T-helper 2 cell treated with Interferon-gamma antibody and Interleukin-4, amounts not matched to agents 5 μg/mL and 100 μg/mL, for 36 hours (primary cell): ENCODE measurements at places on chromosomes 13 and 19.
A peak's percentile ranks its signal among the peaks of the same experiment; 100 is the strongest.

DNA sequence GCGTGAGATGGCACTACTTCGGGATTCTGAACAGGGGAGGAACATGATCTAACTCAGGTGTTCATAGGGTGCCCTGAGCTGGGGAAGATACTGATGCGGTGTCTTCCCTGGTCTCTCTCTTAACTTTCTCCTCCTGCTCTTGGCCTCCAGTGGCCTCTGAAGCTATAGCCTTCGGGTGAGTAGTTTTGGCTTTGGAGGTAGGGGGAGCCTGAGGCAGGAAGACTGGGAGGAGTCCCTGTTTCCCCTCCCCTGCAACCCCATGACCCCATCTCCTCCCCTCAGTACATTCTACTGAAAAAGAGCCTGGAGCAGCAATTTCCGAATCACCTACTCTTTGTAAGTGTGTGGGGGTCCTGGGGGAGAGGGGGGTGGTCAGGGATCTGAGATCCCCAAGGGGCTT, 3.5 kb downstream of the SELENOV start:
- no peak for DNase-seq

DNA sequence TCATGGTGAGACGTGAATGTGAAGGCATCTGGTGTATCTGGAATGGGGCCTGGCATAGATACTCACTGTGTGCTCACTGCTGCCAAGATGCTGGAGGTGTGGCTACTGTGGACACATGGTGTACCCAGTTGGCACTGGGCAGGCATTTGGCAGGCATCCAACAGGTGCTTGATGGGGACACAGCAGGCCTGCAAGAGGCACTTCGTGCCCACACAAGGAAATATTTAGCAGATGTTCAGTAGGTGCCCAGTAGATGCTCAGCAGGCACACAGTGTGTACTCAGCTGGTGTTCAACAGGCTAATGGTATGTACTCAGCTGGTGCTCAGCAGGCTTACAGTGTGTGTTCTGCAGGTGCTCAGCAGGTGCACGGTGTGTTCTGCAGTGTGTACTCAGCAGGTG, 14.2 kb downstream of the CRTC1 start:
- no peak for DNase-seq

- DNase-seq: no peak
These were observed 195.3 kb downstream of the NHLRC3 start for GRCh38 chr13:39233519-39233918.

DNA sequence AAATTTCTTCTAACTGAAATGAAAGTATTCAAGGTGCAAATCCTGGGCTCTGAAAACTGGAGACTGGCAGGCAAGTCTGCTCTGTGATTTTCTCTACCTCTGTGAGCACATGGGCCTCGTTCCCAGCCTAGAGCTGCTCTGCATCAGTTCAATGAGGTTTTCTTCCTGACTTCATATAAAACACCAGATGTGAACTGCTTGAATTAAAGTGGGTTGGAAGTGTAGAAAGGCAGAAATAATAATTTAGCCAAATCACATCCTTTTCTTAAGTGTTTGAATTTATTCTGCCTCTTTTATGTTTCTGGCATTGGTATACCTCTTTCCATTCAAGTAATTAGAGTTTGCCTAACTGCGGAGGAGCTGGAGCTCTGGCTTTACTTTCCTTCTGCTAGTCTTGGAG, 540.8 kb downstream of the OLFM4 start:
- no peak for DNase-seq

- DNase-seq: no peak
These were observed 117.0 kb upstream of the POSTN start for GRCh38 chr13:37715606-37716015.

- DNase-seq: peak; percentile 73
These were observed 8.4 kb downstream of the KANK3 start for GRCh38 chr19:8334458-8335342.

- no peak for DNase-seq
These were observed 532.4 kb upstream of the NBEA start for GRCh38 chr13:34409496-34410182.
